ENCODE measurements at places on chromosomes 5 and 9.

- DNase-seq, result no peak
Observed at GRCh38 chr5:125327676-125328075, 581.2 kb upstream of the ZNF608 start.

DNA sequence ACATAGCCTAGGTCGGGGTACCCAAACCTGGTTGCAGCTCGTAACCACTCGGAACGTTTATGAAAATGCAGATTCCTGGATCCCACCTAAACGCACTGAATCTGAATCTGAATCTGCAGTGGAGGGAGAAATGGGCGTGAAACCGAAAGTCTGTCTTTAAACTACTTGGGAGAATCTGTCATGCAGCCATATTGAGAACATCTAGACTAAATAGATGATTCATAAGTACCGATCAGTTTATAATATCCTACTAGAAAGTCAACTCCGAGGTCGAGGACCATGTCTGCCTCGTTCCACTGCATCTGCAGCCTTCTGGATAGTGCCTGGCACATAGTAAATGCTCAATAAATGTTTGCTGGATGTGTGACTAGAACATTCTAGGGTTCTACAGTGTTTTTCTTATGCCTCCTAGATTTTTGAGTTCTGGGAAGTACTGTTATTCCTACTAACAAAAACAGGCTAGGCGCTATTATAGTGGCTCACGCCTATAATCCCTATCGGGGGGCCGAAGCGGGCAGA is 632 bp downstream of the COQ4 start:
- no peak for DNase-seq

- DNase-seq, result no peak
Observed at GRCh38 chr5:37751227-37751626, 88.6 kb downstream of the GDNF start.

GRCh38 chr9:87102126-87102525 is 154.8 kb upstream of the GAS1 start:
- DNase-seq, result no peak

GRCh38 chr5:172004824-172005237 is 1.6 kb downstream of the FBXW11 start:
- DNase-seq, result peak; percentile 4

DNA sequence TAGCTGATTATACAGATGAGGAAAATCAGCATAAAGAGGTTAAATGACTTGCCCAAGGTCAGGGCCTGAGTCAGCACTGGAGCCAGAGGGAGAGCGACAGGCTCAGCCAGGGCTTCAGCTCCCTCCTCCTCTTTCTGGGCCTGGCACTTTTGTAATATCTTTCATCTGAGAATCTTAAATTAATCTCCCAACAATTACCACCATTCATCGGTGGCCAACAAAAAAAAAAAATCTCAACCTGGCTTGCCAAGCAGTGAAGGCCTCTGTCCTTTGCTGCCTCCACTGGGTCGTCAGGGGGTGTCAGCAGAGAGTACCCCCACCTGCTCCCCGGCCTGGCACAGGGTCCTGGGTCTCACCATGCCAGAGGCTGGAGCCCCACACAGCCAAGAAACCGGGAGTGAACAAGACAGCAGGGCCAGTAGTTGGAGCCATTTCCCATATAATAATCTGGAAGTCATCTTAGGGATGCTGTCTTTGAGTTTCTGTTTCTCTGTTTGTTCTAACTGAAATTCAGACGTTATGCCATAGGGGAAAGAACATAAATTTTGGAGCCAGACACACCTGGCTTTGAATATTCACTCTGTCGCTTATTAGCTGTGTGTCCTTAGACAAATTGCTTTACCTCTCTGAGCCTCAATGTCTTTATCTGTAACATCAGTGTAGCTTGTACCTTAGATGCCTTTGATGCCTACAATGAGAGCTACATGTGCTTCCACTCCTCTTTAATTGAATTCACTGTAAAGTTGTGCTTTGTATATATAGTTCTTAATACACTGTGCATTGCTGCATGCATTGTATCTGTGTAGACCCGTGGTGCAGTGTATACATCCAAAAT is 299.9 kb upstream of the MSX2 start:
- DNase-seq, result no peak

GRCh38 chr5:53357439-53357838 is 123.0 kb upstream of the FST start:
- DNase-seq, result no peak

DNA sequence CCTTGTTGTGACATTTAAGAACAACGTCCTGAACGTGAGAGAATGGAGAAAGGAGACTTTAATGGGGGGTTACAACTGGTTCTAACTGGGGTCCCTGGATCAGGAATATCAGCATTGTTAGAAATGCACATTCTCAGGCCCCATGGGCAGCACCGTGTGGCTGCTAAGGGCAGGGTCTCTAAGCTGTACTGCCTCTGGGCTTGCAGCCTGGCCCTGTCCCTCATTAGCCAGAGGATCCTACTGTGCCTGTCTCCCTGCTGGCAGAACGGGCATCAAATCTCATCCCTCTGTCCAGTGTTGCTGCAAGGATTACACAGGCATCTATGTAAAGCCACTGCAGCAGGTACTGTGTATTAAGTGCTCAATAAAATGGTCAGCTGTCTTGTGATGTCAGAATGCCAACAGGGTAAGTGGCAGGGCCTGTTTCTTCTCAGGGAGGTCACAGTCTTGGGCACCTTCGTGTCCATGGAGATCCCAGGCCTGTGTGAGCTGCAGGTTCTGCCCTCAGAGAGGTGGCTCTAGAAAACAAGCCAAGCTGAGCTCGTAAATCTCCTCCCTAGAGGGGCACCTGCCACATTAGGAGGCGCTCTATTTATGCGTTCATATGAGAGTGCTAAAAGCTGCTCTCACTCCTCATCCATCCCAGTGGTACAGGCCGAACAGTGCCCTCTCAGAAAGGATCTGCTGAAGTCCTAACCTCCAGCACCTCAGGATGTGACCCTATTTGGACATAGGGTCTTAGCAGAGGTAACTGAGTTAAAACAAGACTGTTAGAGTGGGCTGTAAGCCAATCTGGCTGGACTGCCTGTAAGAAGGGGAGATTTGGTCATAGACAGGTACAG is 210.5 kb downstream of the GADD45G start:
- DNase-seq, result no peak

DNA sequence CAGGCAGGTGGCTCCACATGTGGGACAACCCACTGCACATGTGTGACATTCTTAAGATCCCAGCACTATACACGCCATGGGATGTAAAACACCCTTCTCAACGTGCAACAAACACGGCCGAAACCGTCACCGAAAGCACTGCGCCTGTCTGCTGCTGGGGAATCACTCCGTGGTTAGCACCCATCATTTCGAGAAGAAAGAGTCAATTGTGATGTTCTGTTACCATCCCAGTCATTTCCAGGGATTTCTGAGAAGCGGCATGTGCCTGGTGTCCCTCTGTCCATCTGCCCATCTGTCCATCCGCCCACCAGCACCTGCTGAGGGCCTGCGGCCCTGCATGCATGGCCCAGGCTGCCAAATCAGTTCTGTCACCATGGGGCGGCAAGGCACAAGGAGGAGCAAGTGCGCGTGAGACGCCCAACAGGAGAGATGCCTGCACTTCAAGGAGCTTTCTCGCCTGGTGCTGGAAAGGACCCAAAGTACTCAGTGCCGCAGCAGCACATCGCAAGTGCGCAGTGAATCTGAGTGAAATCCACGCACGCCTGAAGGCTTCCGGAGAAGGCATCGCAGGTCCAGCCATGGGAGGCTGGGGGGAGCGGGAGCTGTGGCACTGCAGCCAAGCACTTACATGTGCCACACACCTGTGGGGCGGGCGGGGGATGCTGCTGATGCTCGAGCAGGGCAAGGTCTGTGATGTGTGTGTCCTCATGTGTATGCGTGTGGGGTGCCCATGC is 38.0 kb downstream of the VAV2 start:
- DNase-seq, result no peak

DNA sequence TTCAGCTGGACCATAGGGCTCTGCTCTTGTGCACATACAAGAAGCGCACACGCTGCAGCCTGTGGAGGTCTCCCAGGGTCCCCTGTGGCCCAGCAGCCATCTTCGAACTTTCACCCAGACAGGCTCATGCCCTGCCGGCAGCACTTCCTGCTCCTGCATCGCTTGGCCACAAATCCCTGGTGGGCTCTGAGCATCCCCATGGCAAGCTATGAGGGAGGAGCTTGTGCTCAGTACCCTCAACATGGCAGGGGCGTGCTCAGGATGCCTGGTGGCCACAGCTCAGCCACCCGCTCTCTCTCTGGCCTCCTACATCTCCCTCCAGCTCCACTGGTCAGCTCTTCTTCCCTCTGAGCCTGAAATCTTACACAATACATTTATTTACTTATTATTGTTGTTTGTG is 63.7 kb downstream of the IRX2 start:
- no peak for DNase-seq

DNA sequence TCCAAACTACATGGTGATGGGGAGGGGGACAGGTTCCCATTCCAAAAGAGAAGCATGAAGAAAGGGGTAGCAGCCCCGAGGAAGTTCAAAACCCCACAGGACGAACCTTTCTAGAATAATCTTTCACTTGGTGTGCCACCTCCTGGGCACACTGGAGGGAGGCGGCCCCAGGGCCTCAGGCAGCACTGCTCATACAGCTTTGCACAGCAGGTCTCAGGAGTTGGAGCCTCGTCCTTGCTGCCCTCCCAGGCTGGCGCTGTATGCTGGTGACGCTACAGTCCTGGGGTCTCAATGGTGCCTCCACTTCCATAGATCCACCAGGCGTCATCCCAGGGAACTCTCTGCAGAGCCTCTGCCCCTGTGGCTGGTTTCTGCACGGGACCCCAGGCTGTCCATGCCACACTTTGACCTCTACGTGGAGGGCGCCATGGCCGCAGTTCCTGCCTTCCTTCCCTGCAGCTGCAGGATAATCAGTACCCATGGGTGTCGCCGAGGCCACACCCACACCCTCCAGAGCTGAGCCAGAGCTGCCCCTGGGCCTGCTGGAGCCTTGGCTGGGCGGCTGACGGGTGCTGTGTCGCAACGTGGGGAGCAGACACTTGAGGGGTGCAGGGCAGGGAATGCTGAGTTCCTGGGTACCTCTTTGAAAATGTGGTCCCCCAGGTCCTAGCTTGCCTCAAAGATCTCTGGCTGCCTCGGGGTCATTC is 95.3 kb downstream of the COL5A1 start:
- DNase-seq, result no peak

GRCh38 chr5:20420991-20421595 is 433.1 kb upstream of the CDH18 start:
- DNase-seq, result no peak
